Inflammatory macrophage treated with lipopolysaccharide for 4 hours (primary cell): ENCODE measurements at places on chromosomes 2 and 18.

GRCh38 chr2:230664128-230664527, 48.5 kb upstream of the CAB39 start:
- DNase-seq = no peak

- DNase-seq = no peak
These were observed 93.8 kb downstream of the ICOS start for GRCh38 chr2:204030322-204030721.

DNA sequence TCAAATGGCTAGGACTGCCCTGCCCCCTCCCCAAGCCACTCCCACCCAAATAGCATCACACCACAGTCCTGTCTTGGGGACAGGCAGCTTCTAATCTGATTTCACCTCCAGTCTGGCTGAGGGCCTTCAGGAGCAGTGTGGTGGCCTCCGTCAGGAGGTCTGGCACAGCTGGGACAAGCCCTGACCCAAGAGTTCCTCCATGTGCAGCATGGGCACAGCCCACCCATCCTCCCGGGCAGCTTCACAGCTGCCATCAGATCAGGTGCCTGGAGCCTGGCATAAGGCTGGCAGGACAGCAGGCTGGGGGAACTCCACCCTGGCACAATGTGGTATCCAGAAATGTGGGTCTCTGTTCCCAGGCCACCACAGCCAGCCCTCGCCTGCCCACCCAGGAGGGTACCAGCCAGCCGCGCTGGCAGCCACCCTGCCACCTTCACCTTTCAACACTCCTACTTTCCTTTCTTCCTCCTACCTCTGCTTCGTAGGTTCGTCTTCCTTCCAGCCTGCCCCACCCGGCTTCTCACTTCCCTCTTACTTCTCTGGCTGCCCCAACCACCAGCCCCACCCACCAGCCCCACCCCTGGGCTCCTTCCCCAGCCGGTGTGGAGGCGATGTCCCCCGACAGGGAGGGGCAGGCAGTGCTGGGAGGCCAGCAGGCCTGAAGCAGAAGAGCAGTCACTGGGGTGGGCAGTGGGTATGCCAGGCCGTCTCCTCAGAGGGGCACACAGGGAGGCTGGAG, at the start of gene CAPG:
TSS of gene CAPG (minus strand) at position 522 of the 739 bp plus-strand sequence. CDS start 8,221 bp downstream, outside the sequence.
- peak; percentile 91 for DNase-seq

DNA sequence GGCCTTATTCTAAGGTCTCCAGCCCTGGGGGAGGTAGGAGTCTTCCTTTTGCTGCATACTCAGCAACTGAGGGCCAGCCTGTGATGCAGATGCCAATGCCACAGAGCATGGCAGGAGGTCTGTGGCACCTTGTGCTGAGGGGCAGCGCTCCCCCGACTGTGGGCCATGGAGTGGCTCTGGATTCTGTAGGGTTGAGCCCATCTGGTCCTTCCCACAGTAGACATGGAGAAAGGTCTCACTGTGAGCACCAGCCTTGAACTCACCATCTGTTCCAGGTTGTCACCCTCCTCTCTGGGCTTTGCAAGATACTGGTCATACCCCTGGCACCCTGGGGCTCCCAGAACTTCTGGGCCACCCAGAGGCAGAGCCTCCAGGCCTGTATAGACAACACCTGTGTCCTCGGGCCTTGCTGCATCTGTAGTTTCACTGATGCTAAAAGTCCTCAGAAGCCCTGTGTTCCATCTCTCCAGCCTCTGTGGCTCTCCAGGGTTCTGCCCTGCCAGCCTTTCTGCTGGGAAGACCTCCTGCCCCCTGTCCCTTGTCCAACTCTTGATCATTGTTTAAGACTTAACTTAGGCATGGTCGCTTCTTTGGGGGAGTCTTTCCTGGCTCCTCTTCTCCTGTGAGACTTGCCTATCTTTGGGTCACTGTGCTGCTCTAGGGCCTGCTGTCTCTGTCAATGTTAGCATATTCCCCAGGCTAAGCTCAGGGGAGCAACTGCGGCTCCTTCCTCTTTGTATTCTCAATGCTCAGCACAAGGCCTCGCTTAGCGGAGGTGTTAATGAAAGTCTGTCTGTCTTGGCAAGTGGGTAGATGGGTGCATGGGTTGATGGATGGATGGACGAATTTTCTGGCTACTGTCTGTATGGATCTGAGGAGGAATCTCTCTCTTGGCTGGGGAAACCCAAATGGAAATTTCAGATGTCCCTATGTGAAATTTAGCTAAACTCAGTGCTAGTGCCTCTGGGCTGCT, 160.9 kb downstream of the DYSF start:
- DNase-seq = no peak

GRCh38 chr2:29749843-29750242, 171.5 kb downstream of the ALK start:
- no peak for DNase-seq
